Thyroid gland (tissue), 4 donors: ENCODE measurements at places on chromosomes 4 and X. TPM values are rescaled to one million over a fixed set of nuclear protein-coding genes. Genes with fewer than 3 reads are reported as not detected.

Gene SUPT20HL2
- not detected for total RNA-seq

Gene NXF3
- not detected for total RNA-seq

Gene ARHGAP4
- total RNA-seq = 15.6 TPM

Gene TBX22
- total RNA-seq = 9.8 TPM

Gene GAGE2A
- not detected for total RNA-seq

Gene SPANXB1
- total RNA-seq = not detected

Gene ART3
- not detected for total RNA-seq

Gene CCNI
- total RNA-seq = 449 TPM

Gene SMC1A
- 35.0 TPM for total RNA-seq

Gene SOWAHB
- total RNA-seq = 7.9 TPM

Gene BLOC1S4
- 31.3 TPM for total RNA-seq

Gene HSD17B13
- 0.33 TPM for total RNA-seq

- DNase-seq = no peak
Measured at GRCh38 chr4:147360301-147360700, 120.6 kb upstream of the EDNRA start.

DNA sequence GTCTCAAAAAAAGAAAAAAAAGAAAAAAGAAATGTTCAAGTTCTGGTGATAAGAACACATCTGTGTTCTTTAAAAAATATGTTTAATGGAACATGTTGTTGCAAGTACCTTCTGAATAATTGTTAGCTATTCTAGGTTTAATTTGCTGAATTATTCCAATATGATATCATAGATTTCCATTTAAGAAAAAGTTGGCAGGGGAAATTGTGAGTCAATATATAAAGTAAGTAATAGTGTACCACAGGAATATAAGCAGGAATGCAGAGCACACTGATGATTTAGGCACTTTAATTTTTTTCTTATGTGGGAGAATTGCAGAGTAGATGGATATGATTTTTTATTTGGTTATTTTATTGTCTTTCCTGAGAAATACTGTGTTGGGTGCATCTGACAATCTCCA, 190.7 kb downstream of the RPA4 start:
- no peak for DNase-seq

- DNase-seq = no peak
Measured at GRCh38 chr4:17398805-17399204, 113.1 kb downstream of the QDPR start.

DNA sequence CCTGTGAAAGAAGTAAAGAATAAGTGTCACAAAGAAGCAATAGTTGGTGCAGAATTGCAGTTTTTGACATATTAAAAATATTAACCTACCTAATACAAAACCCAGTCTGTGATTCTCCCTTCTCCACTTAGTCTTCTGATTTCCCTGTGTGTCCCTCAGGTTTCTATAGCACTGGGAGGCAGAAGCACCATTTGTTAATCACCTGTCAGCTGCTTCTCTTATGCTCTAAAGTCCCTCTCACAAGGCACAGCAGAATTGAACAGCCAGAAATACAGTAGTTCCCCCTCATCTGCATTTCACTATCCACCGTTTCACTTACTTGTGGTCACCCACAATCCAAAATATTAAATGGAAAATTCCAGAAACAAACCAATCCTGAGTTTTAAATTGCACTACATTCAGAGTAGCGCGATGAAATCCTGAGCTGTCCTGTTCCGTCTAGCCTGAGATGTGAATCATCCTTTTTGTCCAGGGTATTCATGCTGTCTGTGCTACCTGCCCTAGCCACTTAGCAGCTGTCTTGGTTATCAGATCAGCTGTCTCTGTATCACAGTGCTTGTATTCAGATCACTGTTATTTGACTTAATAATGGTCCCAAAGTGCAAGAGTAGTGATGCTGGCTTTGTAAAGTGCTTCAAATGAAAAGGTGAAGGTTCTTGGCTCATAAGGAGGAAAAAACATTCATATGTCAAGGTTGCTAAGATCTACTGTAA, 984.1 kb upstream of the GRID2 start:
- no peak for DNase-seq

DNA sequence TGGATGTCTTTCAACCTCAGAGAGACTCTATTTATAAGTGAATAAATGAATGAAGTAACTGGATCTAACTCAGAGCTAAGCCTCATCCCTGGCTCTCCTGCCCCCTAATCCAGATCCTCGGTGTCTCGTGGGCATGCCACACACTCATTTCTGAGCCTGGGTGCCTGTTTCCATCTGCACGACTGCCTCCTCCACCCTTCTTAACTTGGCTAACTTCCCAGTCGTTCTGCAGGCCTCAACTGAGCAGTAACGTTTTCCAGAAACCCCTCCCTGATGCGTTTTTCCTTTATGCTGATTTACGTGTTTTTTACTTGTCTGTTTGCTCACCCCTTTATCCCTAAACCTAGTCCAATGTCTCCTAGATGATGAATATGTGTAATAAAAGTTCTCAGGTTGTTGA, 186.9 kb upstream of the HS3ST1 start:
- DNase-seq = no peak

- no peak for DNase-seq
Measured at GRCh38 chrX:79975605-79976004, 38.9 kb upstream of the TBX22 start.

- no peak for DNase-seq
Measured at GRCh38 chr4:111984169-111984819, 161.0 kb upstream of the FAM241A start.

- DNase-seq = no peak
Measured at GRCh38 chrX:137033774-137034507, at the start of gene GPR101. Gene GPR101 (minus strand): TSS chrX:137033995. CDS start chrX:137031674, 2,321 bp downstream.

DNA sequence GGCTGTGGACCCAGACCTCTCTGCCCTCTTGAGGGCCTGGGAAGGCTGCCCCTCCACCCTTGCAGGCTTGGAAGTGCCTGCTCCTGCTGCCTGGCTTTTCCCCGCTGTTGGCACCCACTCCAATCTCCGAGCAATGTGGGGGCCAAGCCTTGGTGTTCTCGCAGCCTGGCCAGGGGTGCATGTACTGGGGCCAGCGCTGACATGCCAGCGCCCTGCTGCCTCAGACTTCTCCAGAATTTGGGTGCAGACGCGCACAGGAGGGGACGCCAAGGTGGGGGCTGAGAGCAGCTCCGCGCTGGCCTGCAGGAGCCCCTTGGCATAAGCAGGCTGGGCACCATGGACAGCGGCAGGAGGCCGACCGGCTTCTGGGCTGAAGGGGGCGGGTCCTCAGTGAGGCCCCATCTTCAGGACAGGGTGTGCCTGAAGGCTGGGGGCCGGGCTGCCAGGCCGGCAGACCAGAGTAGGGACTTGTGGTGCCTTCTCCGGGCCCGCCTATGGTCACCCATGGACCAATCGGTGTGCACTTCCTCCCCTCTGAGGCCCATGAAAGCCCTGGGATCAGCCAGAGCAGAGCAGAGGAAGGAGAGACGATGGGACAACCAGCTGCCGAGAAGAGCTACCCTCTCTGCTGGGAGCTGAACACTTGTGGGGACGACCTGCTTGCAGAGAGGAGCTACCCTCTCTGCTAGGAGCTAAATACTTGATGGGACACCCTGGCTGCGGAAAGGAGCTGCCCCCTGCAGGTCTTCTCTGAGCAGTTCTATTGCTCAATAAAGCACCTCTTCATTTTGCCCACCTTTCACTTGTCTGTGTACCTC, 118.3 kb downstream of the DNAAF6 start:
- peak; percentile 70 for DNase-seq

GRCh38 chr4:113574636-113575103, 186.9 kb downstream of the CAMK2D start:
- DNase-seq = no peak

DNA sequence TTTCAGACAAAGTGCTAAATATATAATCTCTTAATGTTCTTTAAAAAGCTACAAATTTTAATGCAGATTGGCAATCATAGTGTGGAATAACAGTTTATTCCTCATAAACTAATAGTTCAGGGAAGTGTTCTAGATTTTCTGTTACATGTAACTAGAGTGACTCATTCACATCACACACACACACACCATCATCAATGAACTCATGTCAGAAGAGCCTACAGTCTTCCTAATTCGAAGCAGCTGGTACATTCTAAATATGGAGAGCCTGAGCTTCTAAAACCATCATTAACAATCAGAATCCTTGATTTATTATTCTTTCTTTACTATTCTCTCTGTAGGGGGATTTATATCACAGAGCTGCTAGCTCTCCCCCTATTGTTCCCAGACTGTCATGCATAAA, 49.6 kb downstream of the DKK2 start:
- no peak for DNase-seq

DNA sequence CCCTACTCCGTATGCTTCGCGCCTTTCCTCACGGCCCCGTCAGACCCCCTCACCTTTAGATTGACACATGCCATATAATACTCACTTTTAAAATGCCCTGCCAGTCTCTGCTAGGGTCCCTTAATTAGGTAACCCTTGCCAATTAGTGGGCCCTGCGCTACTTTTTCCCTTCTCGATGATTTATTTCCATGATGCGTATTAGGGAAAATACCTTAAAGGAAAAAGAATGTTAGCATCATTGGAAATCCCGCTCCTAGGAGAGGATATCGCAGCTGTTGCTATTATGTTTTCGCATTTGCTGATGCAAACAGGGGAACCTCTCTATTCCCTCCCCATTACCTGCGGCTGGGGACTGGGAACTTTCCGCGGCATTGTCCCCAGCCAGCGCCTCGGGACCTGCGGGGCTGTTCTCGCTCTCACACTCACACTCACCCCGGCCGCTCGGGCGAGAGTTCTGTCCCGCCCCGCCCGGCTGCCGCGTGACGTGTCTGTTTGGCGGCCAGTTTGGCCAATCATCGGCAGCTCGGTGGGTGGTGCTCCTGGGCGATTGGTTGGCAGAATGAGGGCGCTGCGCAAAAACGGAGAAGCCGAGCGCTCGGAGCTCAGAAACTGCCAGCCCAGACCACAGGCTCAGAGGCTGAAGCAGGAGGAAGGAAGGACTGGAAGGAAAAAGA, at the start of gene PCDH10:
TSS of gene PCDH10 (plus strand) at position 605 of the 674 bp plus-strand sequence. CDS start 847 bp downstream, outside the sequence.
- peak; percentile 89 for DNase-seq

DNA sequence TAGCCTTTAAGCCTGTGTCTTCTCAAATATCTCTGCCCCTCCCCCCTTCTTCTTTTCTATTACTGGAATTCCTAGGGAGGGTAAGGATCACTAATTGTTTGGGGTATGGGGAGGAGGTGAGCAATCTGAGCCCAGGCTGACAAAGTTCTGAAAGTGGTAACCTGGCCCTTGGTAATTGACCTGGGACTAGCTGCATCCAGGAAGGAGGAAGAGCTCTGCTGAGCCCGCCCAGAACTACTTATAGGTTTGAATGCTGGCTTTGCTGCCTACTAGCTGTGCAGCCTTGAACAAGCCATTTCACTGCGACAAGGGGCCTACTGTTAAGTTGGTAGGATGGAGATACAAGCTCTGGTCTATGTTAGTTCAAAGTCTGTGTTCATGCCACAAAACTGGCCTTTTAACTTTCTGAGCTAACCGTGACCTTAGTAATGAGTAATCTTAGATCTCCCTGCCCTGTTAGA, 37.8 kb downstream of the DGKK start:
- no peak for DNase-seq

DNA sequence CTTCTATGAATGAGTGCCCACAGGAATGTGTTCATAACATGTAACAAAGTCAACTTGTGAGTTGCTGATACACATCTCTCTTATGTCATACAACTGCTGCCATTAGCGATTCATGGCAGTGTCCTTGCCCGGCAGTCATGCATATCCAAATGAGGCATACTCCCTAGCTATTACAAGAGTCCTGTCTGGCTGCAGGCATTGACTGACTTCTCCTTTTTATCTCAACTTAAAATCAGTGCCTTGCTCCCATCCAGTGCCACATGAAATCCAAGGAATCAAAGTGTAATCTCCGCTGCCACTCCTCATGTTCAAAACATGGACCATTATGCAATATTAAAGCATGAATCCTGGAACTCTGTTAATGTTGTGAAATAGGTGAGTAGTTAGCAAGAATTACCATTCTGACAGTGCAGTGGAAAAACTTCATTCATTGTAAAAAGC, 348.9 kb upstream of the FTHL17 start:
- DNase-seq = peak; percentile 23

DNA sequence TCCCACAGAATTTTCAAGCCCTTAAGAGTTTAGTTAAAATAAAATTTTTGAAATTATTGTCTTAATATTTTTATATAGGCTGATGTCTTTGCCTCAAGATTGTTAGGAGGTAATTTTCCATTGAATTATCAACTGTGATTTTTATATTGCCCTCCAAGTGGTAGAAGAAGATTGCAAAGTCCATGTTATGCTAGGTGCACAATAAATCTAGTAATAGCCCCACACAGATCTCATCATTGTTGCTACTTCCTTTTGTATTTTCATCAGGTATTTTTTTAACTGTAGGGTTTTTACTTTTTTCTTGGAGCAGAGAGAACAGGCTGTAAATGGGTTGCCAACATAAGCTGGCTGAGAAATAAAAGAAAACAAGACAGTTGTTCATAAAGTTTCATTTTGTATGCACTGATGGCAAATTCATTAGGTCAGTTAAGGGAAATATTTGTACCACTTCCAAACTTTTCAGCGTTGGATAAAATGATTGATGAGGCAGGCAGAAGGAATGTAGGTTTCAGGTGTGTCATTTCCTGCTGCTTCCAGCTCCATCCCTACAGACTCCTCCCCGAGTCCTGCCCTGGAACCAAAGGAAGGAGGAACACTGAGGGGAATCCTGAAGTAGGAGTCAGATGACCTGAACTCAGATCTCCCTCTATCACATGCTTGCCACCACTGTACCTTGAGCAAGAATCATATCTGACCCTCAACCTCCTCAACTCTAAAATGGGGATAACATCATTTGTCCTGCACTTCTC, 105.5 kb downstream of the PRRG1 start:
- no peak for DNase-seq

DNA sequence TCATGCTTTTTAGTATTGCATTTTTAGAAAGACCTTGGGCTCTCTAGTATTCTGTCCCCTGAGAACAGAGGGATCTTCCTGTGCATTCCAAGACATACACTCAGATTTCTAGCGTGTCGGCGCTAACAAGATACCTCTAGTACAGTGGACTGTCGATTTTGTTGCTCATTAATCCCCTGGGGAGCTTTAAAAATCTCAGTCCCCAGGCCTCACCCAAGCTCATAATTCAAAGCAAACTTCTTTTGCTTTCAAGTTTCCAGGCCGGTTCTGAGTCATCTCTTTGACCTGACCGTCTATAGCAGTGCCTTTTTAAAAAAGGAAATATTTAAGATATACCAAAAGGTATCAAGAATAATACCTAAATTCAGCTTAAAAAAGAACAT, 137.0 kb downstream of the AMMECR1 start:
- DNase-seq = no peak

DNA sequence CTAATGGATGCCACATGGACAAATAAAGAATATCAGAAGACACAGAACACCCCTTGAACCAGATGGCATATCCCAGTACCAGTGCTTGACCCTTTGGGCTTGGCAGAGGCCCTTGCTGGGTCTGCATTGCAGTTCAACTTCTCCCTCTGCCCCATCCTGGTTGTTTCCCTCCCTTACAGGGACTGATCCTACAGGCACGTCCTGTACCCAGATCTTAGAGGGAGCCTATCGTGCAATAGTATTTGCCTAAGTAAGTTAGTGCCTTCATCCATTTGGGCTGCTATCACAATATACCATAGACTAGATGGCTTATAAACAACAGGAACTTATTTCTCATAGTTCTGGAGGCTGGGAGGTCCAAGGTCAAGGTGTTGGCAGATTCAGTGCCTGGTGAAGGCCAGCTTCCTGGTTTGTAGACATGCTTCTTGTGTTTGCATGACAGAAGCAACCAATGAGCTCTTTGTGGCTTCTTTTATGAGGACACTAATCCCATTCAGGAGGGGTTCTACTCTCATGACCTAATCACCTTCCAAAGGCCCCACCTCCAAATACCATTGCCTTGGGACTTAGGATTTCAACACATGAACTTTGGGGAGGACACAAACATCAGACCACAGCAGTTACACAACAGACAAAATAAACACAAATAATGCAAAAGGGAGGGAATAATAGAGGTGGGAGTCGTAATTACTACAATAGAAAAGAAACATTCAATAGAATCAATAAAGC, 146.5 kb upstream of the MSX1 start:
- no peak for DNase-seq
